ENCODE measurements at places on chromosomes 1 and 21.

DNA sequence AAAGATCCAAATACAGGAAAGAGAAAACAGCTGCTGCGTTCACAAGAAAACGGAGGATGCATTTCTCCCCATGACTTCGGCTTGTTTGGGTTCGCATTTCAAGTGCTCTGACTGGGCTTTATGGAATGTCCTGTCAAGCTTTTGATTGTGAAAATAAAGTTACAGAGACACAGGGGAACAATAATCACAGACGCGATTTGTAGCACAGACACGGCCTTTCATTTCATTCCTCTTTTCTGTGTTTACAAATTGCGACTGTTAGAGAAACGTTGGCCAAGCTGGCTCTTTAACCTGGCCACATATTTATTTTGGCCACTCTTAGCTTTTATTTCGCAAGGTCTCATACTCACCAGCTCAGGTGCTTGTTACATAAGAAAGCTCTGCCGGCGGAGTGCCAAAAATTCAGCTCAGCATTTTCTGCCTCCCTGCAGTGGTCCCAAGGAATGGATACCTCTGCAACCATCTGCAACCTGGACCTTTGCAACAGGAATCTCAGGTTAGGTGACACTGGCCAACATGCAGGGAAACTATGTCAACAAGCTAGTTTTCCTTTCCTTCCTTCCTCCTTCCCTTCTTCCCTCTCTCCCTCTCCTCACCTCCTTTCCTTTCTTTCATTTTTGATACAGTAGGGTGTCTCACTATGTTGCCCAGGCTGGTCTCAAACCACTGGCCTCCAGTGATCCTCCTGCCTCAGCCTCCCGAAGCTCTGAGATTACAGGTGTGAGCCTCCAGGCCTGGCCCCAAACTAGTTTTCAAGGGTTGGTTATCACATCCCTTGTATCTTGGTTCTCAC, 58.2 kb upstream of the SLC45A1 start:
- no peak for DNase-seq

- DNase-seq, result no peak
Observed at GRCh38 chr1:69088571-69088970, 479.2 kb upstream of the LRRC7 start.

GRCh38 chr1:41955461-41956159, 36.9 kb upstream of the HIVEP3 start:
- DNase-seq, result no peak

GRCh38 chr1:245645406-245645805, 490.6 kb downstream of the KIF26B start:
- DNase-seq, result no peak

GRCh38 chr1:100087396-100087795, 45.3 kb downstream of the SASS6 start:
- no peak for DNase-seq

All from stimulated activated CD8-positive, alpha-beta memory T cell treated with anti-CD3 and anti-CD28 coated beads, Interleukin-4, amount 100 ng/mL, for 48 hours (primary cell).